IPS DF 6.9 (cell line): ENCODE measurements at places on chromosomes 16 and 17.

DNA sequence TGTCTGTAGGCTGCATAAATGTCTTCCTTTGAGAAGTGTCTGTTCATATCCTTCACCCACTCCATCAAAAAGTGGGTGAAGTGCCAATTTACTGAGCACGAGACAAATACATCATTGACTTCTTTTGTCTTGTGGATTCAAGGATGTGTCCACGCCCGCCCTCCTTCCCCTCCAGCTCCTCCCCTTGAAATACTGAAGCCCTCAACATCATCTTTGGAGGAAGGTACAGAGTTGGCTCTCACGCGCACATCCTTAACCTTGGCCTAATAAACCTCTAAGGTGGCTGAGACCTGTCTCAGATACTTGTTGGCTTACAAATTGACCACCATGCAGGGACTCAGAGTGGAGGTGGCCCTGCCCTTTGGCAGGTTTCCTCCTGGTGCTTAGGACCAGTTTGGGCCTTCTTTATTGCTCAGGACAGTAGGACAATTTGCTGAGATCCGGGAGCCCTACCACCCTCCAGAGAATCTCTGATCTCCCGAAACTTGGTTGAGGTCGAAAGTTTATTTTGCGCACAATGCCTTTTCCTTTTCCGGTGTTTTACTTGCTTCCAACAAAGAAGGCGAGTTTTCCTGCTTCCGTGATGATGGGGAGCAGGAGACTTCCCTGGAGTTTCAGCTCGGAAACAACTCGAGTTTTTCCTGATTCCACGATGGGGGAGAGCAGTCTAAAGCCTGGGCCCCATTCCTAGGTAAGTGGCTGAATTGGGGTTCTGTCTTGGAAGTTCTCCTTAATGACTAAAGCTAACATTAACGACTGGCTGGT, 14.1 kb upstream of the CDK10 start:
- no peak for DNase-seq

- no peak for DNase-seq
Measured at GRCh38 chr17:67578142-67578457, 139.6 kb upstream of the NOL11 start.

GRCh38 chr17:72069586-72070202, 51.1 kb upstream of the SOX9 start:
- no peak for DNase-seq

DNA sequence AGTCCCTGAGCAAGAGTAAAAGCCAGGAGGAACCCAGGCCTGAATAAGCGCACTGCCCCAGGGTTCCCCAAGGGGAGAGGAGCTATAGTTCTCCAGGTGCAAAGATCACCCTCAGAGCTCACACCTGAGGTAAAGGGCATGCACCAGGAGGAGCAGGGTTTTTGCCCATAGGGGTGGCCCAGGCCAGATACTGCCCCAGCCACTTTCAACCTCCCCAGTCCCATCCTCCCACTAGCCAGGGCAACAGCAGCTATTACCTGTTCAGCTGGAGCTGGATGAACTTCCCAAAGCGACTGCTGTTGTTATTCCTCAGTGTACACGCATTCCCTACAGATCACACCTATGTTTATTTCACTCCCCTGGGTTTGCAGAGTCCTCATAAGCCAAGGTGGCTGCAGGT, 19.8 kb downstream of the MYO19 start:
- no peak for DNase-seq

DNA sequence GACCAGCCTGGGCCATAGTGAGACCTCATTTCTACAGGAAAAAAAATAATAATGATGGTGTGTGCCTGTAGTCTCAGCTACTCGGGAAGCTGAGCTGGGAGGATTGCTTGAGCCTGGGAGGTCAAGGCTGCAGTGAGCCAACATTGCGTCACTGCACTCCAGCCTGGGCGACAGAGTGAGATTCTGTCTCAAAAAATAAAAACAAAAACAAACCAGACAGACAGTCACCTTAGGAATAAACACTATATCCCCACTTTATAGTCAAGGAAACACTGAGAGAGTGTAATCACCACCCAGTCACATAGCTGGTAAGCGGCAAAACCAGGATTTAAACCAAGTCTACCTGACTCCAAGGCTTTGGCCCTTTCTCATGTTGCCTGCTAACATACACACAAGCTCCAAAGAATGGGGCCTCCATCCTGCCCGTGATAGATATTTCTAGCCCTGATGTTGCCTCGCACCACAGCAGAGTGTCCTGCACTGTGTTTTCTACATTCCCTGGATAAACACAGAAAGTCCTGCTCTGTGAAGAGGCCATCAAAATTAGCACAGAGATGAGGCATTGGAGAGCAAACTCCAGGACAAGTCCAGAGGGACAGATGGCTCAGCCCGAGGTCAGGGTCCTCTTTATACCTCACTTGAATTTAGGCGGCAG, 66.1 kb upstream of the SMURF2 start:
- no peak for DNase-seq

DNA sequence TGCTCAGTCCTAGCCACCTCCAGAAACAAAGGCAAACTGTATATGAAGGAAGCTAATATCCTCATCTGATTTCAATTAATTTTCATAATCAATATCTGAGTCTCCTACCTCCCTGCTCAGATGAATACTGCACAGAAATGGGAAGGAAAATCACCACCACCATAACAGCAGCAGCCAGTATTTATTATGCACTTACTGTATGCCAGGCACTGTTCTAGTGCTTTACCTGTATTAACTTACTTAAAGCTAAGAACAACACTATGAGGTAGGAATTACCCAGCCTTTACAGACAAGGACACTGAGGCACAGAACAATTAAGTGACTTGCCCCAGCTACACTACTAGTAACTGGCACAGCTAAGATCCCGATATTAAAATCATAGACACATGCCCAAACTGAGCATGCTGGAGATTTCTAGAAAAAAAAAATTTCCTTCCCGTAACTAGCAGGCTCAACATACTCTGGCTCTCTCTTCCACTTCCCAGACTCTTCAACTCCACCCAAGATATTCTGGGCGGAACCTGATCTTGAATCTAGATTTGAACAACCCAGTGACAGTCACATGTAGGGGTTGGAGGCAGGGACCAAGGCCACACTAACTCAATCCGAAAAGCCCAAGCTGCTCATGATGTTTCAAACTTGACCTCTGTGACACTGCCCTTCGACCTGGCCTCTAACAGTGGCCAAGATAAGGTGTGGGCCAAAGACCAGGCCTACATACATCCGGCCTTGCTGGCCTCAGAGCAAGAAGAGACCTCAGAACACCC, 3.9 kb downstream of the TRIM25 start:
- no peak for DNase-seq

DNA sequence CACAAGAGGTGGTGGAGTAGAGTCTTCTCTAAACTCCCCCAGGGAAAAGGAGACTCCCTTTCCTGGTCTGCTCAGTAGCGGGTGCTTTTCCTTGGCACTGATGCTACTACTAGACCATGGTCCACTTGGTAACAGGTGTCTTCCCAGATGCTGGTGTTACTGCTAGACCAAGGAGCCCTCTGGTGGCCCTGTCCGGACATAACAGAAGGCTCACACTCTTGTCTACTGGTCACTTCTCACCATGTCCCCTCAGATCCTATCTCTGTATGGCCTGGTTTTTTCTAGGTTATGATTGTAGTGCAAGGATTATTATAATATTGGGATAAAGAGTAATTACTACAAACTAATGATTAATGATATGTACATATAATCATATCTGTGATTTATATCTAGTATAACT, 49.7 kb upstream of the ARL4D start:
- no peak for DNase-seq
